ENCODE measurements at places on chromosomes 16 and 17.

- DNase-seq: no peak
Measured at GRCh38 chr17:63447471-63448009, 1.4 kb upstream of the CYB561 start.

GRCh38 chr17:70278844-70279462, 109.6 kb downstream of the KCNJ2 start:
- DNase-seq: no peak

GRCh38 chr17:60959696-60960095, 282.0 kb downstream of the BCAS3 start:
- no peak for DNase-seq

GRCh38 chr17:43676471-43676870, 14.7 kb upstream of the MEOX1 start:
- no peak for DNase-seq

DNA sequence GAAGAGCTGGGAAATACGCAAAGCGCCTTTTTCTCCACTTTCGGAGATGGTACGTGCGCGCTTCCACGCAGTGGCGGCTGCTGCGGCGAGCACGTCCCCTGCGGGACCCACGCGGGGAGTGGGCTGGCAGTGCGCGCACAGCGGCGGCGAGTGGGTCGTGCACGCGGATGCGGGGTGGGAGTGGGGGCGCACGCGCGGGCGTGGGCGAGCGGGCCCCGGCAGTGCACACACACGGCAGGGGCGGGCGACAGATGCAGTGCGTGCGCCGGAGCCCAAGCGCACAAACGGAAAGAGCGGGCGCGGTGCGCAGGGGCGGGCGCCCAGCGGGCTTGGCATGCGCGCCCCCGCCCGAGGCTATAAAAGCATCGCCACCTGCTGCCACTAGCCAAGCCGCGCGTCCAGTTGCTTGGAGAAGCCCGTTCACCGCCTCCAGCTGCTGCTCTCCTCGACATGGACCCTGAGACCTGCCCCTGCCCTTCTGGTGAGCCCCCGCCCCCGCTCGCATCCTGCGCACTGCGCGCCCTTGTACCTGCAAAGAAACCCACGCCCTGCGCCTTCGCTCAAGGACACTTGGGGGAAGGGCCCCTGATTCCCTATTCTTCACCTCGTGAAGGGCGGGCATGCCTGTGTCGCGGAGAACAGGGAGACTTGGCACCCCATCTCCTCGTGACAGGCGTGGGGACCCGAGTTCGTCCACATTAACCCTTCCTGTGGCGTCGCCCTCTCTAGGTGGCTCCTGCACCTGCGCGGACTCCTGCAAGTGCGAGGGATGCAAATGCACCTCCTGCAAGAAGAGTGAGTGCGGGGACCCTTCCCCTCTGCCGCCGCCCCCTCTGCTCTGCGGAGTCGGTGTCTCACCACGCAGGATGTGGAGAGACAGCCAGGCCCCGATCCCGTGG, at the start of gene MT3:
TSS of gene MT3 (plus strand) at position 388 of the 899 bp plus-strand sequence. CDS start at position 451, 63 bp downstream.
- no peak for DNase-seq

DNA sequence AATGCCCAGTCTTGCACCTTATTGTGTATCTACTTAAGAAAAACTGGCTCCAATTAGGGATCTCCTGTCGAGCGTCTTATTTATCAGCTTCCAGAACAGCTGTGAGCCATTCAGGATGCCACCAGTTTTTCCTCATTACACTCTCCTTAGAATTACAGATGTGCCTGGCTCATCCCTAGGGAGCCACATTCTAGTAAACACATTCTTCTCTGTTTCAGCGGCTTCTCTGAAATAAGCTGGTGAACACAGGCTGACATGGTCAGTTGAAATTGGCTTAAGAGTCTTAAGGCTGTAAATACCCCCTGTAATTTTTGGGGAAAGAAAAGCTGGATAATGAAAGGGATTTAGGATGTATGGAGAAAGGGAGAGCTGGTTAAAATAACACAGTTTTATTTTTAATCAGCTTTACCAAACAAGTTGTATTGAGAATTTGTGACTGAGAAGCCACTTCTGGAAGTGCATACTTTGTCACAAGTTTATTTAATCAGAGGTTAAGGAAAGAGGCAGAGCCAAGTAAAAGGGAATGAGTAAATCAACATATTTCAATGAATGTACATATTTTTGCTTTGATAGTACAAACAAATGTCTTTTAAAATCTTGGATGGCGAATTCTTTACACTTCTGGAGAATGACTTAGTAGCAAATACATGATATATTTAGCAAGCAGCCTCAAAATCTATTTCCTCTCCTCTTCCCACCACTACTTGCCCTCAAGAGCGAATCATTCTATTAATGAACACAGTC, 562.0 kb upstream of the GOT2 start:
- DNase-seq: no peak

DNA sequence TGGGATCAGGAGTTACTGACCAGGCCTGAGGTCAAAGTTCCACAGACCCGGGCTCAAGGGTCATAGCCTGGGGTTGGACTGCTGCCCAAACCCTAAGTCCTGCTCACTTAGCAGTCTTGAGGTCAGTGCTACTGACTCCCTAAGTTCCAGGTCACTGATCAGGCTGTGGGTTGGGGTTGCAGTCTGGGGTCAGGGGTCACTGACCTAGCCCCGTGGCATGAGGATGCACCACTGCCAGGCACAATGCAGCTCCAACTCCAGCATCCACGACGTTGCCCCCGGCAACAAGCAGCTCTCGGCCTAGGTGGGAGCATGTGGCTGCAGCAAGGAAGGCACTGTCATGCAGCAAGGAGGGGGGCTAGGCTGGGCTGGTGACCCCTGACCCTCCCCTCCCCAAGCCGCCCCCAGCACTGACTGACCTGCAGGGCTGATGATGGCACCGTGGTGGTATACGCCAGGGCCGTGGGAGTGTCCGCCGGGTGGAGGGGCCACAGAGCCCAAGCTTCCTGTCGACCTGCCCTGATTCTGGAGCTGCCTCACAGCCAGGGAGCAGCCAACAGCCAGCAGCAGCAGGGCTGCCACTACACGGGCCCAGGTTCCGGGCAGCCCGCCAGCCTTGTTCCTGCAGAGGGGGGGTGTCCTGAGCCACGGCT, 1.1 kb downstream of the GGT6 start:
- no peak for DNase-seq

GRCh38 chr17:65438173-65438572, 123.3 kb downstream of the AXIN2 start:
- DNase-seq: no peak

GRCh38 chr17:48597778-48598631, 4.4 kb upstream of the HOXB5 start:
- no peak for DNase-seq

- no peak for DNase-seq
Measured at GRCh38 chr17:5352681-5353289, 66.7 kb downstream of the NUP88 start.

DNA sequence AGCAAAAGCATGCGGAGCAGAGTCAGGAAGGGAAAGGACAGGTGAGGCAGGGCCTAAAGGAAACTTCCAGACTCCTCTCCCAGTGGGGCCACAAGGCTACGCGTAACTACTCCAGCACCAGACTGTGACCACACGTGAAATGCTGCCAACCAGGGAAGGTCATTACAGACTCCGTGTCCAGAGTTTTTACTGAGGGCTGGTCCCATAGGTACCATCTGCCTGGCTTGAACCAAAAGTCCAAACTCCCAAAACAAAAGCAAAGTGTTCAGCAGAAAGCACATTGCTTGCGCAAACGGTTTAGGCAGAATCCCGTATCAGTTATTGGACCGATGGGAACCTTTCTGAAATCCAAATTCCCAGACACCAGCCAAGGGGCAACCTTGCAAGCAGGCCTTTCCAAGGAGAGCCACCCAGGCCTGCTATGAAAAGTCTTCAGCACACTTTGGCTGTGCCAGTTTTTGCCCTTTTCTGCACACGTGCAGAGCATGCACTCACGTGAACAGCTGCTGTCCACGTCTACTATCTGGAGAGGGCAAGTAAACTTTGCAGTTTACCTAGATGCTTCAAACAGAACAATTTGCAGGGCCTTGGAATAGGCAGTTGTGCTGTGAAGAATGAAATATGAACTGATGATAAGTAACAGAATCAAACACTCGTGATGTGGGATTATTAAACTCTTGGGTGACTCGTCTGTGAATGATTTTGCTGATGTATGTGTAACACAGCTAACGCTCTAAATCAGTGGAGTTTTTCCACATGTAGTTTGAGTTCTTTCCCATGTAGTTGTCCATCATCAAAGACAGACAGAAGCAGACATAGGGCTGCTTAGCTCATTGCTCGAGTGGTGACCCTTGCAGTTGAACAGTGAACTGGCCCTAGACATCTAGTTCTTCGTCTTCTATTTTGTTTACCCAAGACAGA, 58.1 kb upstream of the CRISPLD2 start:
- no peak for DNase-seq

DNA sequence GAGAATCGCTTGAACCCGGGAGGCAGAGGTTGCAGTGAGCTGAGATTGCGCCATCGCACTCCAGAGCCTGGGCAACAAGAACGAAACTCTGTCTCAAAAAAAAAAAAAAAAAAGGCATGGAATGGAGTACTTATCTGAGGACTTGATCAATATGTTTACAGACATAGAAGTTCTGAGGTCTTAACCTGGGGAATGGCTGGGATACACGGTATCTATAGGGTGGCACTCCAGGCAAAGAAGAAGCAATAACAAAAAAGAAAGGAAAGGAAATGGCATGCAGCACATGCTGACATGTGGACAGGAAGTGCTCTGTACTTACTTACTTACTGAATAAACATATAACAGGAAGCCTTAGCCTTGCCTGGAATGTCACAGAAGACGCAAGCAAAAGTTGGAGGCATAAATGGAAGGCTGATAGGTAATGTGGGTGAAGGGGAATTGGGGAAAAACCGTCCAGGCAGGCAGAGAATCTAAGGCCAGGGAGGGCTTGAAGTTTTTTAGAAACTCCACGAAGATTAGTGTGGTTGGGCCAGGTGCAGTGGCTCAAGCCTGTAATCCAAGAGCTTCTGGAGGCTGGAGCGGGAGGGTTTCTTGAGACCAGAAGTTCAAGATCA, 10.1 kb upstream of the SPOP start:
- DNase-seq: no peak

DNA sequence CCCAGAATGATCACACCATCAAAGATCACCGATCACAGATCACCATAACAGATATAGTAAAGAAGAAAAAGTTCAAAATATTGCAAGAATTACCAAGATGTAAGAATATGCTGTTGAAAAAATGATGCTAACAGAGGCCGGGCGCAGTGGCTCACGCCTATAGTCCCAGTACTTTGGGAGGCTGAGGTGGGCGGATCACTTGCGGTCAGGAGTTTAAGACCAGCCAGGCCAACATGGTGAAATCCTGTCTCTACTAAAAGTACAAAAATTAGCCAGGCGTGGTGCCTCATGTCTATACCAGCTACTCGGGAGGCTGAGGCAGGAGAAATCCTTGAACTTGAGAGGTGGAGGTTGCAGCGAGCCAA, 53.2 kb downstream of the CPPED1 start:
- DNase-seq: no peak
